Thymus (tissue), 14 donors: ENCODE measurements at places on chromosomes 16 and 17. TPM values are rescaled to one million over a fixed set of nuclear protein-coding genes. Genes with fewer than 3 reads are reported as not detected.

DNA sequence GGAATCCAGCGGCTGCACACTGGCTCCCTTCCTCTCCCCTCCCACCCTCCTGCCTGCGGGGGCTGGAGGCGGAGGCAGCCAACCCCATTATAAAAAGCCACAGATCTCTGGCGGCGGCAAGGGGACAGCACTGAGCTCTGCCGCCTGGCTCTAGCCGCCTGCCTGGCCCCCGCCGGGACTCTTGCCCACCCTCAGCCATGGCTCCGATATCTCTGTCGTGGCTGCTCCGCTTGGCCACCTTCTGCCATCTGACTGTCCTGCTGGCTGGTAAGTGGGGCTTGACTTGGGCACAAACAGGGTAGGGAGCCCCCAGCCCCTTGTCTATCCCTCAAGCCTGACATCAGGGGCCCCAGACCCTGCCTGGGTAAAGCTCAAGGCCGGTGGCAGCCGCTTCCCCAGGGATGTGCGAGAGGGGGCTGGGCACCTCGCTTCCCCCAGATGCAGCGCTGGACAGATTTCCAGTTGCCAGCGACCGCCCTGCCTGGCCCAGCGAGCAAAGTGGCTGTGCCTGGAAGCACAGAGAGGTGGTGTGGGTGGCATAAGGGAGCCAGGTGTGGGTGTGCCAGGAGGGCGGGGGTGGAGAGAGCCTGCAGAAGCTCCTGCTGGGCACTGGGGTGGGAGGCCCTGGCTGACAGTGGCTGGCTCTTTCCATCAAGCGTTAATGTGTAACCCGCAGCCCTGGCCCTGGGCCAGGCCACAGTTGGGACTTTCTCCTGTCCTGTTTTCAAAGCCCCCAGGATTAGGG, at the start of gene CX3CL1:
Gene CX3CL1, plus strand, starts transcription at position 119 of the 745 bp plus-strand sequence. Its CDS starts 79 bp downstream, at position 198.
- no peak for DNase-seq

DNA sequence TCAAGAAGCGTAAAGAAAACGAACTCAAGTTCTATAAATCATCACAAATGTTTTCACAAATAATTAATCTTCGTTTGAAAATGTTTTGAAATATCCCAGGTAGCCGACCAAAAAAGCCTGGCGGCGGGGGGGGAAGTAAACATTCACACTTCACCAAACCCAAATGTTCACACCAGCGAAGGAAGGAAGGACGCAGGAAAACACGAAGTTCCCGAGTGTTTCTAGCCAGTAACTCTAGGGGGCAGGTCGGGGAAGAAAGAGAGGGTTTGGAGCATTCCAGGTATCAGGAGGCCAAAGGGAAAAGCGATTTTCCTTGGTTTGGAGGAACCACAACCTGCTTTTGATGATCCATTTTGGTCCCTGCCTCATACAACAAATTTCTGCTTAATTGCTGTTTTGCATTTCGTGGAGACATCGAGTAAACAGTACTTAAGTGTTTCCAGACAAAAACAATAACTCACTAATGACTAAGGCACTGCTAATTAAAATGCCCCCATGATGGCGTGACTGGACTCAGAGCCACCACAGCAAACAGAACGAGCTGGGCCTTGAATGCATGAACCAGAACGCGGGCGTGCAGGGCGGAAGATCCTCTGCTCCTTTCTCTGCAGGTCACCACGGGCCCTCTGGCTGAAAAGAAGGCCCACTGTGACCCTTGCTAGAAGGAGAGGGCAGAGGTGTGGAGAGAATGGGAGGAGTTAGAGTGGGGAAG, 16.6 kb downstream of the ZFHX3 start:
- no peak for DNase-seq

The CTRB2 gene
- total RNA-seq, result not detected

The KREMEN2 gene
- 18.2 TPM for total RNA-seq
